ENCODE measurements at places on chromosomes 3 and 15.

DNA sequence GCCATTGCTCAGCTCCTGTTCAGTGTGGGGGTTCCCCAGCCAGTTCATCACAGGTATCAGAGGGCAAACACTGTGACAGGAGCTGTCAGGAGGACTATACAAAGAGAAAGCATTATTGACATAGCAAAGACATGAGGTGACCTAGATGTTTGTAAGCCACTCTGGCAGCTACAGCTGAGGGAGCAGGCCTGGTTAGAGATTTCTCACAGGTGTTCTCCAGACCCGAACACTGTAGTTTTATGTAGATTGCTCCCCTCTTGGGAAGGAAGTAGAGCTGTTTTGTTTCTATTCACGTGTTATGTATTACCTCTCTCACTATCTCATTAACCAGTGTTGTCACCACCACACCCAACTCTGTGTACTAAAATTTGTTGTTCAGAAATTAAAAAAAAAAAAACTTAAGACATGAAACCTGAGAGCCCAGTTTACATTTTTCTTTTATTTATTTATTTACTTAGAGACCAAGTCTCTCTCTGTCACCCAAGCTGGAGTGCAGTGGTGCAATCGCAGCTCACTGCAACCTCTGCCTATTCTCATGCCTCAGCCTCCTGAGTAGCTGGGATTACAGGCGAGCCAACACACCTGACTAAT is 123.7 kb downstream of the RBPMS2 start:
- DNase-seq = no peak

DNA sequence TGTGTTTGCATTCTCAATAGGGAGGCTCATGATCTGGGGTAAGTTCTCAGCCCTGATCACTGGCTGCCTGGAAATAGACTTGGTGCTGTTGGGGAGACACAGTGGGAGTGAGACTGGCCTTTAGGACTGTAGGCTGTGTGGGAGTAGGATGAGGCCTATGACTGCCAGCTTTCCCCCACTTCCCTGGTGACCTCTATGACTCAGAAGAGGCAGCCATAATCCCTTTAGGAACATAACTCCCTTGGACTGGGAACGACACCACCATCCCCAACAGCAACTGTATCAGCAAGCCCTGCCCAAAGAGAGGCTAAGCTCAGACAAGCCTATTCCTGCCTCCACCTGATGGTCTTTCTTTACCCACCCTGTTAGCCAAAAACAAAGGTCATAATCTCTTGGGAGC is 91.3 kb downstream of the SUCNR1 start:
- DNase-seq = no peak

DNA sequence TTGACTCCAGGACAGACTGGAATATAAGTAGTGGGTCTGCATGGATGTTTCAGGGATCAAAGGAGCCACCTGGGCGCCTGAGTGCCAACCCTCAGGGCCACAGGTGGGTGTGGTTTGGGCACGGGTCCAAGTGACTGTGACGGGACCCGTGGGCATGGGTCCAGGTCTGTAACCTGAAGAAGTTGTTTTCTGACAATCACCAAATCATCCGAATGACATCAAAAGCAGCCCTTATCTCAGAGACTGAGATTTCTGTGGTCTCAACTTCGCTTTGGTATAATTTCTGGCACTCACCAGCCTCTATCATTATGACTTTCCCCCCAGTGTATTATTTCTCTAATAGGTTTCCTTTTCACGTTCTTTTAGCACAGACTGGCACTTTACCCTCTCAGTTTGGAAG is 24.4 kb downstream of the RLBP1 start:
- DNase-seq = no peak

DNA sequence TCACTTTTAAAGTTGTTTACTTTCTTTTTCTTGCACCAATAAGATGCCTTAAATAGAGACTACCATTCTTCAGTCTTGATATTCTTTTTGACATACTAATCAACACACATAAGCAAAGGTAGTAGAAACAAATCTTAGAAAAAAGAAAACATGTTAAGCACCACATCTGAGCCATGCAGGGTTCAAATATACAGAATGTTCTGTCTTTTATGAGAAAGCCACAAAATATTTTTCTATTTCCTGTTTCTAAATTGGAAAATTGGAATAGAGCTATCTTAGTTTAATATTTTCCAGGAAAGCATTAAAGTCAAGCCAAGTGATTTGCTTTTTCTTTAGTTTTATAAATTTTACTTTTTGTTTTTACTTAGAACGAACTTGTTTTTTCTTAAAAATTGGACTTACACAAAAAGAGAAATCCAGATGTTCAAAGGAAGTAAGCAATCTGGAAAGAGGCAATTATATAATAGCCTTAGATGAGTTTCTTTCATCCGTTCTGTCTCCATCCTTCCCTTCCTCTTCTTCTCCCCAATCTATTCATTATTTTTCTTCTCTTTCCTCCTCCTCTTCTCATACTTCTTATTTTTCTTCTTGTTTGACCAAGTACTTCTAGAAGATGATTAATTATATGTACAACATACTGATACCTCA is 731.7 kb downstream of the SQOR start:
- DNase-seq = no peak

- no peak for DNase-seq
Measured at GRCh38 chr15:26222781-26223180, 359.7 kb upstream of the ATP10A start.

DNA sequence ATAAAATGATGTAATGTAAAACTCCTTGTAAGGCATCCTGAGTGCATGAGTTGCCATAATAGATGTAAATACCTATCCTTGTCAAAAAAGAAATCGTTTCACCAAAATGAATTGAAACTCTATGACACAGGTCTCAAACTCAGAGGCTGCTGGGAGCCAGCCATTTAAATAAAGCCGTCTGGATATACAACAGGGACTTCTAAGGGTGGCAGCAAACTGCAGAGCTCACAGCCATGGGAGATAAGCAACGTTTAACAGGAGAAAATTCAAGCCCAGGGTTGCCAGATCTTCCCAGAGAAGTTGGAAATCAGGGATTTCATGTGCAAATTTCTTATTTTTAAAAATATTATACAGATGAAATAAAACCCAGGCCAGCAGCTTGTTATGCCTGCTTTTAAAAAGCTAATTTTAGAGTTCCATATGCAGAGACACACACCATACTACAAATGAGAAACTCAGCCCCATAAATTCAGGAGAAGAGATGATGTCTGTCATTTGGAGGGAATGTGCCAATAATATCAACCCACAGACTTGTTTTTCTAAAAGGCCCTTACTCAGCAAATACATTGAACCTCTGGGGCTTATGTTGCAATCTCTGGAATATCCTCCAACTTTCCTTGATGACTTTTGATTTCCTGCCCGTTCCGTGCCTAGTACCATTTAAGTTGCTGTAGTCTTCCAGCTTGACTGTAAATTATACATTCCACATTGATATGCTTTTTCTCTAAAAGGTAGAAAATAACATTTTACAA is 75.6 kb downstream of the AQP9 start:
- DNase-seq = no peak

DNA sequence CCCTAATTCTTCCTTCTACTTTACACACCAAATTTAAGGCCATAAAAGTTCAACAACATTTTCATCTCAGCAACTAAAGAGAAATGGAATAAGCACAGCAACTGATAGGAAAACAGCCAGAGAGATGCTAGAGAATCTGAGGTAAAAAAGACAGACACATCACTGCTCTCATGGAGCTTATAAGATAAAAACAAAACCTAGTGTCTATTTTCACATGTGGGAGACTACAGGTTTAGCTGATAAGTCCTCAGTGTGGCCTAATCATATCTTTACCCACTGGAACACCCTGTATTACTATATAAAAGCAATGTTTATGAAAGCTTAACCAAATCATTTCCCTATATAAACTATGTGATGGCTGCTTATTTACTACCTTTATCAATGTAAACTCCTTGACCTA is 33.0 kb downstream of the KPNA4 start:
- DNase-seq = no peak

- DNase-seq = no peak
Measured at GRCh38 chr3:29153811-29154210, 127.1 kb upstream of the RBMS3 start.

- DNase-seq = no peak
Measured at GRCh38 chr3:100040451-100041225, 73.7 kb downstream of the FILIP1L start.

GRCh38 chr15:76954744-76955143 is 23.2 kb downstream of the RCN2 start:
- no peak for DNase-seq

DNA sequence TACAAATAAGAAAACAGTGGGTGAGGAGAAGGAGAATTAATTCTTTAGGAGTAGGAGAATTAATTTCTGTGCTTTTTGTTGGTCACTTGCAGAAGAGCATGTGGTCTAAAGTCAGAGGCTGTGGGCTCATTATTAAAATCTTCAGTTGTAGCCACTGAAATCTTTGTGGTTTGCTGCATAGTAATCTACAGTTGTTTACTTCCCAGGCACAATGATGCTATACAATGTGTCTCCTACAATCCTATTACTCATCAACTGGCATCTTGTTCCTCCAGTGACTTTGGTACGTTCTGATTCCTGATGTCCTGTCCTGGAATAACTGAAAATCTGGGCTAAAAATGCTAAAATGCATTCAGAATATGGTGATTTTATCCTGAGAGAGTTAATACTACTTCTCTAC is 21.0 kb downstream of the IFT122 start:
- DNase-seq = peak; percentile 22

GRCh38 chr3:170154084-170154483 is 27.4 kb downstream of the PHC3 start:
- no peak for DNase-seq

GRCh38 chr15:101813803-101814534 is 2.0 kb downstream of the OR4F15 start:
- DNase-seq = no peak

DNA sequence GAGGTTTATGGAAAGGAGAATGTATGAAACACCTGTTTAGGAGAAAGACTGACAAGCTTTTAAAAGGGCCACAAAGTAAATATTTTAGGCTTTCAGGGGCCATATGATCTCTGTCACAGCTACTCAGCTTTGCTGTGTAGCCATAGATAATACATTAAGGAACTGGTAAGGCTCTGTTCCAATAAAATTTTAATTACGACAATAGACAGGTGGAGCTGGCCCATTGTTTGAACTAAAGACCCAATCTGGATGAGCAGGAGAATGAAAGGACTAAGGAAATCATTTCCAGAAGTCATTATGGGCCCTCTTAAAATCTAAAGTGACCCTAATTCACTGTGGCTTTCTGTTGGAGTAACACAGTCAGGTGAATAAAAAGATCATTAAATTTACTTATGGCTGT is 48.5 kb upstream of the SLC12A8 start:
- no peak for DNase-seq

GRCh38 chr3:102415553-102415952 is 19.3 kb upstream of the ZPLD1 start:
- DNase-seq = no peak

GRCh38 chr3:52022323-52023100 is 26.8 kb upstream of the RPL29 start:
- no peak for DNase-seq

DNA sequence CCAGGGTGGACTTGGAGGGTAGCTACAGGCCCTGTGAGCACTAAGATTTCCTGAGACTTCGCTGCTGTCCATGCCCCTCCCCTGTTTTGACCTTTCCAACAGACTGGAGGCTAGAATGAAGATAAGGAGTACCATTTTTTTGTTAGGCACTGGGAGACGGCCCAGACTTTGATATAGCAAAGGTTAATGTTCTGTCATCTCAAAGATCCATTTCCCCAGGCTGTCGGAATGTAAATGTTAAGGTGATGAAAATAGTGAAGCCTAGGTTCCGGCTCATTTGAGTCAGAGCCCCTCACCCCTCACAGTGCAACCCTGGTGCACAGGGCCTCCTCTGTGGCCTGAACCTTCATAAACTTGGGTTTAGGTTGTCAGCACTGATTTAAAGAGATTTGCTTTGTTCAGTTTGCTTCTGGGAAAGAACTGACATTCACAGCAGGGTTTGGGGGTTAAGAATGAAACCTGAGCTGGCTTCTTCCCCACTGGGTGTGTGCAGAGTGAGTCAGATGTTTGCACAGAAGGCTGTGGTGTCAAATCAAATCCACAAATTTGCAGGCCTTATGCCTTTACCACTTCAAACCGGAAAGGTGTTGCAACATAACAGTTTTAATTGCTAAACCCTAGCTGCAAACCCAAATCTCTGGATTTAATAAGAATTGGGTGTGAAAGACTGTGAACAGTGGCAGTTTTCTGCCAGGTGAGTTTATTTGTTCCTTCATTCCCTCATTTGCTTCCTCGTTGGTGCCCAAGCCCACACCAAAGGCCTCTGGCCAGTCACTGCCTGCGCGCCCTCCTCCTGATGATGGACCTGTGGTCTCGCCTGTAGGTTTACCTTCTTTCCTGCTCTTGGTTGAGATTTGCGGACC is 20.6 kb upstream of the KCTD6 start:
- peak; percentile 63 for DNase-seq

- DNase-seq = no peak
Measured at GRCh38 chr15:24966364-24967103, 11.7 kb downstream of the SNRPN start.

- no peak for DNase-seq
Measured at GRCh38 chr3:155595371-155595770, 149.5 kb downstream of the PLCH1 start.
